SJSA1 (cell line): ENCODE measurements at places on chromosomes 16 and 17. TPM values are rescaled to one million over a fixed set of nuclear protein-coding genes. Genes with fewer than 3 reads are reported as not detected.

- no peaks in the 10 kb centered on the region; the same call in 1 of the 2 replicates for H3K27me3 ChIP-seq
- H3K4me1 ChIP-seq = no peaks in the 10 kb centered on the region
- H3K36me3 ChIP-seq = no peaks in the 10 kb centered on the region
- no peak overlapping the region for H3K27ac ChIP-seq
- no peak overlapping the region for H3K4me3 ChIP-seq
- DNase-seq = no peak
Measured at GRCh38 chr16:80792031-80792430, 12.4 kb downstream of the CDYL2 start.

DNA sequence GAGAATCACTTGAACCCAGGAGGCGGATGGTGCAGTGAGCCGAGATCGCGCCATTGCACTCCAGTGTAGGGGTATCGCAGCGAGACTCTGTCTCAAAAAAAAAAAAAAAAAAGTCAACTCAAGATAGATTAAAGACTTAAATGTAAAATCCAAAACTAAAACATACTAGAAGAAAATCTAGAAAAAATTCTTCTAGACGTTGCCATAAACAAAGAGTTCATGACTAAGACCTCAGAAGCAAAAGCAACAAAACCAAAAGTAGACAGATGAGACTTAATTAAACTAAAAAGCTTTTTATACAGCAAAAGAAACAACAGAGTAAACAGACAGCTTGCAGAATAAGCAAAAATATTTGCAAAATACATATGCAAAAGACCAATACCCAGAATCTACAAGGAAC, 61.2 kb upstream of the ABCC11 start:
- no peak overlapping the region for H3K27ac ChIP-seq
- H3K27me3 ChIP-seq = no peaks in the 10 kb centered on the region
- H3K4me1 ChIP-seq = no peaks in the 10 kb centered on the region
- no peak for DNase-seq
- no peak overlapping the region for H3K4me3 ChIP-seq

GRCh38 chr16:1320097-1320496, 10.7 kb downstream of the UBE2I start:
- no peak overlapping the region for H3K27ac ChIP-seq
- peaks cover 89% of the 10 kb centered on the region for H3K36me3 ChIP-seq
- DNase-seq = no peak
- no peak overlapping the region for H3K4me3 ChIP-seq

The CIITA gene
- 0.08 TPM in 1 of 2 replicates, not detected in the other for total RNA-seq

GRCh38 chr16:50563989-50564388, 15.8 kb downstream of the NKD1 start:
- no peaks in the 10 kb centered on the region for H3K27me3 ChIP-seq
- H3K4me3 ChIP-seq = no peak overlapping the region
- H3K4me1 ChIP-seq = no peaks in the 10 kb centered on the region
- H3K36me3 ChIP-seq = no peaks in the 10 kb centered on the region
- no peak for DNase-seq
- H3K27ac ChIP-seq = no peak overlapping the region

The HOXB9 gene
- 0.11 TPM in 1 of 2 replicates, not detected in the other for total RNA-seq

DNA sequence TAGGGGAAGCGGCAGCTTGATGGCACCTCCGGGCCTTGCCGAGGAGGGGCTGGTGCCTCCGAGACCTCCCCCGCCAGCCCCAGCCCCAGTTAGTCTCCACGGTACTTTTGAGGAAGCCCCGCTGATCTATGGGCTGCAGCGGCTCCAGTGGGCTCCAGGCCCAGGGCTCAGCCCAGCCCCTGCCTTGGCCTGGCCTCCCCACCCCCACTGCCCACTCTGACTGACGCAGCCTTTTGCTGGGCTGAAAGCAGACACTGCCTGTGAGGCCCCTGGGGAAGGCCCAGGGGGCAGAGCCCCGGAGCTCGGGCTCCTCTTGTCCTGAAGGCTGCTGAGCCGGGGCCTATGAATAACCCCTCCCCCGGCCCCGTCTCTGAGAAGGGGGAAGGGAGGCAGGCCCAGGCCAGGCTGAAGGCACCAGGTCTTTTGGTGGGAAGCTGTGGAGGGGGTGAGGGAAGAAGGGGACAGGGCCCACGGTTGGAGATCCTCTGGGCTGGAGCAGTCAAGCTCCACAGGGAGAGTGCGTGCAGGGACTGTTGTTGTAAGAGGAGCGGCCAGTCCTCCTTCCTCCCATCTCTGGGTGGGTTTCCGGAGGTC, 7.5 kb upstream of the SMTNL2 start:
- 0 out of 2 replicates have a peak, but pooled peaks cover 2% of the 10 kb centered on the region for H3K27me3 ChIP-seq
- no peak overlapping the region for H3K4me3 ChIP-seq
- H3K4me1 ChIP-seq = no peaks in the 10 kb centered on the region

DNA sequence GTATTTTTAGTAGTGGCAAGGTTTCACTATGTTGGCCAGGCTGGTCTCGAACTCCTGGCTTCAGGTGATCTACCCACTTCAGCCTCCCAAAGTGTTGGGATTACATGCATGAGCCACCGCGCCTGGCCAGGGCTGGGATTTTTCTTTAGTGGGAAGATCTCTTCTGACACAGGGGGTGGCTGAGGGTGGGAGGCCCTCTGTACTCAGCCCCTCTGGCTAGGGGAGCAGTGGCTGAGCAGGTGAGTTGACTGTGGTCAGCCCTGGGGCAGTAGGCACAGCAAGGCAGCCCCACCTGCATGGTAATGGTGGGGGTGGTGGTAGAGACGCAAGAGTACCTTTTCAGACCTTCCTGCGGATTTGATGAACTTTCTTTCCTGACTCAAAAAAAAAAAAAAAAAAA, 12.3 kb upstream of the GPRC5B start:
- no peak for DNase-seq
- no peaks in the 10 kb centered on the region for H3K36me3 ChIP-seq
- H3K27me3 ChIP-seq = 0 out of 2 replicates have a peak, but pooled peaks cover 2% of the 10 kb centered on the region
- no peak overlapping the region for H3K4me3 ChIP-seq
- H3K4me1 ChIP-seq = no peaks in the 10 kb centered on the region

The PFAS gene
- total RNA-seq = 29.3 and 60.1 TPM in 2 replicates

GRCh38 chr16:27040732-27041131, 26.0 kb upstream of the C16orf82 start:
- H3K4me1 ChIP-seq = no peaks in the 10 kb centered on the region
- H3K27ac ChIP-seq = no peak overlapping the region
- no peak overlapping the region for H3K4me3 ChIP-seq

- no peak for DNase-seq
- H3K27me3 ChIP-seq = no peaks in the 10 kb centered on the region
- no peak overlapping the region for H3K27ac ChIP-seq
- H3K4me1 ChIP-seq = peaks cover 52% of the 10 kb centered on the region
- no peaks in the 10 kb centered on the region for H3K36me3 ChIP-seq
Measured at GRCh38 chr16:13959626-13960025, 39.7 kb downstream of the ERCC4 start.

The SPNS2 gene
- total RNA-seq = 0.11 TPM in 1 of 2 replicates, not detected in the other

The IL17C gene
- not detected in 2 replicates for total RNA-seq

The OR3A1 gene
- total RNA-seq = not detected in 2 replicates

DNA sequence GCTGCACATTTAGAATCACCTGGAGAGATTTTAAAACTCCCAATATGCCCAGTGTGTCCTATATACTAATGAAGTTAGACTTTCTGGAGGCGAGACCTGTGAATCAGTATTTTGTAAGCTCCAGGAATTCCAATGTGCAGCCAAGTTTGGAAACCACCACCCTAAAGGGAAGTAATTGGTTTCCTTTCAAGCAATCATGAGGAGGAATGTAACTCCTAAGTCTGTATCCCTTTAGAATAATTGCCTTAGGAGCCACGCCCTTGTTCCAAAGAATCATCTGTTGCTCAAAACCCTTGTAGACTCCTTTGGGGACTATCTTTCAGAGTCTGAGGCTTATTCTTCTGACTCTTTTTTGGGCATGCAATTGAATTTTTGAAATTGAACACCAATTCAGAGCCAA, 84.4 kb downstream of the DNAH9 start:
- DNase-seq = no peak
- no peak overlapping the region for H3K27ac ChIP-seq
- no peak overlapping the region for H3K4me3 ChIP-seq

GRCh38 chr16:19524616-19525384, 1.1 kb downstream of the CCP110 start:
- DNase-seq = peak; percentile 34
- peak overlapping the region; percentile 72 for H3K27ac ChIP-seq
- H3K27me3 ChIP-seq = no peaks in the 10 kb centered on the region
- peaks cover 21% of the 10 kb centered on the region for H3K4me1 ChIP-seq

The DOC2B gene
- total RNA-seq = not detected in 2 replicates

- H3K36me3 ChIP-seq = peaks cover 25% of the 10 kb centered on the region
- no peak overlapping the region for H3K27ac ChIP-seq
- peaks cover 5% of the 10 kb centered on the region for H3K4me1 ChIP-seq
- no peak for DNase-seq
- no peaks in the 10 kb centered on the region for H3K27me3 ChIP-seq
- H3K4me3 ChIP-seq = no peak overlapping the region
Measured at GRCh38 chr16:64997121-64997520, 124.7 kb downstream of the CDH11 start.

The TBC1D3I gene
- 0.03 TPM in 1 of 2 replicates, not detected in the other for total RNA-seq

The NT5M gene
- total RNA-seq = 0.69 and 0.87 TPM in 2 replicates

The CBX2 gene
- 13.6 and 16.7 TPM in 2 replicates for total RNA-seq

DNA sequence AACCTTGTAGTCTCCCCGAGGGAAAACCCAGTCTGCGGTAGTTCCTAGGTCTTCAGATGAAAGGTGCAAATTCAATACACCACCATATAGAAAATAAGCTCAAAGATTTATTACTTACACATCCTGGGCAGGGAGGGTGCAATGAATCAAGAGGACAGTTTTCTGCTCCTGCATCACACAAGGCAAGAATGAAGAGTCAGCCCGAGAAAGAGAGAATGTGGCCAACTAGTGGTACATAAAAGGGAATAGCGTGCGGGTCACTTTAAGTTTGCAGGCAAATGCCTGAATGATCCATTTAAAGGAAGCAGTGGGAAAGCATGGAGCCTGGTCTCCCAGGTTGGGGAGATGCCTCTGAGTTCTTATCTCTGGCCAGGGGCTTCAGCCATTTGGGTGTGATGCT, 403.4 kb downstream of the GRIN2A start:
- no peak overlapping the region for H3K4me3 ChIP-seq
- H3K27ac ChIP-seq = no peak overlapping the region
- no peak for DNase-seq
- no peaks in the 10 kb centered on the region for H3K4me1 ChIP-seq
- H3K27me3 ChIP-seq = no peaks in the 10 kb centered on the region
- H3K36me3 ChIP-seq = no peaks in the 10 kb centered on the region

The FOXL1 gene
- 39.4 and 43.2 TPM in 2 replicates for total RNA-seq

GRCh38 chr16:82695806-82696205, 69.0 kb downstream of the CDH13 start:
- H3K27ac ChIP-seq = no peak overlapping the region
- no peaks in the 10 kb centered on the region for H3K36me3 ChIP-seq
- H3K27me3 ChIP-seq = no peaks in the 10 kb centered on the region
- no peak for DNase-seq

The INO80E gene
- total RNA-seq = 92.7 and 93.4 TPM in 2 replicates

The ANKFN1 gene
- 0.32 TPM in 1 of 2 replicates, not detected in the other for total RNA-seq

The BCO1 gene
- total RNA-seq = not detected in 2 replicates

The NXN gene
- total RNA-seq = 48.4 and 56.6 TPM in 2 replicates

DNA sequence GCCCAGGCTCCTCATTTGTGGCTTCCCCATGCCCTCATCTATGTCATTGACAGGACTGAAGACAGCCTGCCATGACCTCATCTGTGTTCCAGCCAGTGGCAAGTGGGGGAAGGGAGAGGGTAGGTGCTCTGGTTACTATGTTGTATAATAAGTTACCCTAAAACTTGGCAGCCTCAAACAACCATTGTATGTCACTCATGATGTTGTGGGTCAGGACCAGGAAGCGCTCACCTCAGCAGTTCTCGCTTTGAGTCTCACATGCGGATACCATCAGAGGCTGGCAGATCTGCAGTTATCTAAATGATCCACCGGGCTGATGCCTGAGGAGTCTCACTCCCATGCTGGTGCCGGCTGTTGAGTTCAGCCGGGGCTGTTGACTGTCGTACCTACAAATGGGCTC, 89.0 kb upstream of the TMEM97 start:
- no peaks in the 10 kb centered on the region for H3K27me3 ChIP-seq
- peaks cover 27% of the 10 kb centered on the region for H3K4me1 ChIP-seq
- H3K27ac ChIP-seq = no peak overlapping the region
- DNase-seq = no peak

GRCh38 chr17:43377056-43377810, 21.6 kb upstream of the ARL4D start:
- DNase-seq = no peak
- H3K27me3 ChIP-seq = no peaks in the 10 kb centered on the region
- no peak overlapping the region for H3K4me3 ChIP-seq
- H3K4me1 ChIP-seq = no peaks in the 10 kb centered on the region
